ENCODE measurements at places on chromosomes 16 and 17.

DNA sequence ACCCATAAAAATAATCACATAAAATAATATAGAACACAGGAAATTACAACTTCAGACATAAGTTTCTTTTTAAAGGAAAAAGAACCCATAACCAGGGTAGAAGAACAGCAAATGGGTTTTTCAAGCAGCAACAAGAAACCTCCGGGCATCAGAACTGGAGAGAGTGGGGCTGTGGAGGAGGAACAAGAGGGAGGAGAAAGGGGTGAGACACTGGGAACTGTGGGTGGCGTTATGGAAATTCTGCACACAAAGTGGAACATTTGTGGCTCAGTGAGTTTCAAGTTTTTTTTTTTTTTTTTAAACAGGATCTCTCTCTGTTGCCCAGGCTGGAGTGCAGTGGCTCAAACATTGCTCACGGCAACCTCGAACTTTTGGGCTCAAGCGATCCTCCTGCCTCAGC is 22.6 kb downstream of the EMP2 start:
- no peak for DNase-seq

GRCh38 chr16:53755026-53755910 is 51.3 kb downstream of the FTO start:
- peak; percentile 96 for DNase-seq

DNA sequence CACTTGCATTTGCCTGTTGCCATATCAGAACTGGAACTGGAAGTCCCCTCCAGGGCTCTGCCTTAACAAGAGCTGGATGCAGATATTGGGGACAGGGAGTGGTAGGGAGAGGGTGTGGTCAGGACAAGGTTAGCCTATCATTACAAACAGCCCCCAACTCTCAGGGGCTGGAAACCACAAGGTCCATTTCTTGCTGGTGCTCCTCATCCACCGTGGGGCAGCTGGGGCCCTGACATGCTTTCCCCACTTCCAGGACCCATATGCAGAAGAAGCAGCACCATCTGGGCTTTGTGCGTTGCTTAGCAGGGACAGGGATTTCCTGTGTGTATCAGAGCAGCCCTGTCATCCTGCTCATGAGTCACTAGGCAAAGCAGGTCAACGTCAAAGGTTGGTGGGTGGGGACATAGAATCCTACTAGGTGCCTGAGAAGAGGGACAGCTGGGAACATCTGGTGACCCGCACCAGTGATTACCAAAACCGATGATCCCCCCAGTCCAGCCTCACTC is 26.9 kb downstream of the RGS9 start:
- DNase-seq: no peak

GRCh38 chr16:57893559-57894389 is 77.2 kb downstream of the CNGB1 start:
- DNase-seq: no peak

GRCh38 chr16:57996406-57997175 is 3.9 kb downstream of the ZNF319 start:
- no peak for DNase-seq

GRCh38 chr16:16985707-16986106 is 485.1 kb downstream of the XYLT1 start:
- no peak for DNase-seq

GRCh38 chr17:11598274-11599221 is at the start of gene DNAH9:
DNAH9 (plus strand) TSS chr17:11598470; CDS start chr17:11598499, 29 bp downstream.
- peak; percentile 94 for DNase-seq

GRCh38 chr17:28315846-28316705 is 2.9 kb upstream of the TMEM97 start:
- no peak for DNase-seq

DNA sequence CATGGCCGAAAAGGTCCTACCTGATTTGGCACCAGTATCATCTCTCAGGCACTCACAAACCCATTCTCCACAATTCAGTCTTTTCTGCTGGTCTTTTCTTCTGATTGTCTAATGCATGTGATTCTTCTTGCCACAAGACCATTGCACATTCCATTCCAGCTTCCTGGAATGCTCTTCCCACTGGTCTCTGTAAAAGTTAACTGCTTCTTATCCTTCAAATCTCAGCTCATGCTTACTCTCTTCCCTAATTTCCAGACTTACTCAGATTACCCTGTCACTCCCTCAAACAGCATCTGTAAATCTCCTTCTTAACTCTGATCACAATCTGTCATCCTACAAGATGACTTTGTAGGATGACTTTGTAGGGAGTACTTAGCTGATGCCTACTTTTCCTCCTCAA is 320.2 kb downstream of the MAP2K6 start:
- DNase-seq: no peak

- no peak for DNase-seq
Observed at GRCh38 chr16:72877374-72878028, 170.4 kb downstream of the ZFHX3 start.

- DNase-seq: no peak
Observed at GRCh38 chr16:79563921-79564320, 36.6 kb downstream of the MAF start.

- DNase-seq: no peak
Observed at GRCh38 chr17:79020631-79021301, 3.2 kb upstream of the C1QTNF1 start.

- DNase-seq: no peak
Observed at GRCh38 chr16:64880994-64881393, 240.9 kb downstream of the CDH11 start.

- DNase-seq: no peak
Observed at GRCh38 chr16:19281246-19281645, 4.3 kb upstream of the CLEC19A start.

- no peak for DNase-seq
Observed at GRCh38 chr16:87816507-87817100, 50.8 kb upstream of the KLHDC4 start.

- no peak for DNase-seq
Observed at GRCh38 chr16:83187405-83187804, 560.6 kb downstream of the CDH13 start.

GRCh38 chr17:70804161-70804560 is 634.8 kb downstream of the KCNJ2 start:
- no peak for DNase-seq

DNA sequence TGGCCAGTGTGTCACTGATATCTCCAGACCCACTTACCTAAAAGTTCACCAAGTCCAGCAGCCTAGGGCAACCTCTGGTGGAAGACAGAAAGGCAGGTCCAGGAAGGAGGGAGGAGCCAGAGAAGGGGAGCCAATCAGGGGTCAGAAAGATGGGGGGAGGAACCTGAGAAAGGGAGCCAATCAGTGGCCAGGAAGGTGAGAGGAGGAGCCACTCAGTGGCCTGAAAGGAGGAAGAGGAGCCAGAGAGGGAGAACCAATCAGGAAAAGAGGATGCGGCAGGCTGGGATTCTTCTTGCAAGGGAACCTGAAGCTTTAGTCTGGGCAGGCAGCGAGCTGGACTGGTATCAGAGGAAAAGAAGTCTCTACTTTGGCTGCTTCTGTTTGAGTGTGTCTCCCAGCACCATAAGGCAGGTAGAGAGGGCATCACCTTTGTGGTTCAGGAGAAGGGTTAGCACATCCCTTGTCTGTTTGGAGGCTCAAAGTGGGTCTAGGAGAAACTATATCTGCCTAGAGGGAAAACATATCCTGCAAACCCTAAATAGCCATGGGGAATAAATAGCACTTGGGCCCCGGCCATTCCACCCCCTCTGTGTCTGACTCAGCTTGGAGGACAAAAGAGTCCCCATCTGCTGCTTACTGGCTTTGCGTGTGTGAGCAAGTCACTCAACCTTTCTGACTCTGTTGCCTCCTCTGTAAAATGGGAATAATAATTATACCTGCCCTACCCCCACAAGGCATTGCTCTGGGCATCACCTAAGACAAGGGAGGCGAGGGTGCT is 43.4 kb upstream of the CRHR1 start:
- no peak for DNase-seq

DNA sequence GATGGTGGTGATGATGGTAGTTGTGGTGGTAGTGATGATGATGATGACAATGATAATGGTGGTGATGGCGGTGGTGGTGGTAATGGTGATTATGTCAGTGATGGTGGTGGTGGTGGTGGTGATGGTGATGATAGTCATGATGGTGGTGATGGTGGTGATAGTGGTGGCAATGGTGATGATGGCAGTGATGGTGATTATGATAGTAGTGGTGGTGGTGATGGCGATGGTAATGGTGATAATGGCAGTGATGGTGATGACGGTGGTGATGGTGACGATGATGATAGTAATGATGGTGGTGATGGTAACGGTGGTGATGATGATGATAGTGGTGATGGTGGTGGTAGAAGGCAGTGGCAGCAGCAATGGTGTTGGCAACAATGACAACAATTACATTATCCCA is 55.3 kb downstream of the RBFOX3 start:
- DNase-seq: no peak

GRCh38 chr17:45429339-45430005 is 3.2 kb downstream of the ARHGAP27 start:
- no peak for DNase-seq

- DNase-seq: no peak
Observed at GRCh38 chr16:51831595-51832367, 680.7 kb upstream of the SALL1 start.

DNA sequence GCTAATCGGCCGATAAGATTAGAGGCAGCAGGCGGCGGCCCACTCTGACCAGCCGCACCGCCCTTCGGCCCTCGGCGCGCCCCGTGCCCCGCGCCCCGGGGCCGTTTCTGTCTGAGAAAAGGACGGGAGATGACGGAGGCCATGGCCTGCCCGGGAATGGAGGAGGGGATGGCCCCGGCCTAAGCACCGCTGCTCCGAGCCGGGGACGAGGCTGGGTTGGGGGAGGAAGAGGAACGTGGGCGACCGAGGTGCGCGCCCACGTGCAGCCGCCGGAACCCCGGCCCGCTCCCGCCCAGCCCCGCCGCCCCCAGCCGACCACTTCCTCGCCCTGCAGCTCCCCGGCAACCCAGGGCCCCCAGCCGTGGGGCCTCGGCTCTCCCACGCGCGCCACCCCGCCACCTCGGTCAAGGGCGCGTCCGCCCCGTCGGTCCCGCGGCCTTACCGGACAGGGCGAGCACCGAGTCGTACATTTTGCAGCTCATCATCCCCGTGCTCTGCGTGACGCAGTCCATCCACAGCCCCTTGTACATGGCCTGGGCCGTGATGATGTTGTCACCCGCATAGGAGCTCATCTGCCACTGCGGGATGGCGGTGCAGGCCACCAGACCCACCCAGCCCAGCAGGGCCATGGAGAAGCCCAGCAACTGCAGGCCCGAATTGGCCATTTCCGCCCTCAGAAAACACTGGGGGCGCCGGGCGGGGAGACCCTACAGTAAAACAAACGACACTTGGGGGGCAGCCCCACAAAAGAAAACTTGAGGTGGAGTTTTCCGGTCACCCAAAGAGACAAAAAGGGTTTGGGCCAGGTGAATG is 693 bp downstream of the CLDN7 start:
- peak; percentile 24 for DNase-seq

DNA sequence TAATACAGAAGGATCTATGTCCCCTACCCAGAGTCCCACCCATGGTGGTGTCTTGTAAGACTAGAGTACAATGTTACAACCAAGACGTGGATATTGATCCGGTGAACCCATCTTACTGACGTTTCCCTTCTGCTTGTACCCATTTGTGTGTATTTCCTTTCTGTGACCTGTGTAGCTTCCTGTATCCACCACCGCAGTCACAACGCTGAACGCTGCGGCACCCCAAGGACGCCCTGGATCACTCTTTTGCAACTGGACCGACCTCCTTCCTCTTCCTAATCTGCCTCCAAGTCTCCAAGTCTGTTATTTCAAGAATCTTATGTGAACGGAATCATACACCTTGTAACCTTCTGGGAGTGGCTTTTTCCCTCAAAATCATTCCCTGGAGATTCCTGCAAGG is 33.5 kb upstream of the CBX4 start:
- no peak for DNase-seq

DNA sequence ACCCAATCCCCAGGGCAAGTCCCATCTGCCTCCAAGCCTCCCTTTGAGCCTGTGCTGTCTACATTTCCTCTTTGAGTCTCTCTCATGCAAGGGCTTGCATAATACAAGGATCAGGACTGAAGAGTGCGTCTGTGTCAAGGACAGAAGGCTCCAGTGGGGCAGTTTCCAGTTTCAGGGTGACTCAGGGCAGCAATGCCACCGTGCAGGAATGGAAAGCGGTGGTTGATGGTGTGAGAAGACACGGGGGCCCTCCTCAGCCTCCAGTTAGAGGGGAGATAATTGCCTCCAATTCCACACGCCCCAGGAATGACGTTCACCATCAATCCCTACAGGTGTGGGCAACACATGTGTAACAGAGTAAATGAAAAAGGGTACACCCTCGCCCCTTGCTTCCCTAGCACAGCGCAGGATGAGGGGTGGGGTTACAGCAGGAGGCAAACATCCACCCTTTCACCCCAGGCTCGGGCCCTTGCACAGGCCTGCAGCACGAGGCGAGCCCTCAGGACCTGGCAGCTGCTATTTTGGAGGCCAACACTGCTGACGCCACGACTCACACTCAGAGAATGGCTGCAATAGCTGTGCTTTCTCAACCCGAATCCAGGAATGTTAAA is 24.8 kb upstream of the SLC25A19 start:
- no peak for DNase-seq

GRCh38 chr16:81657781-81658180 is 121.3 kb upstream of the PLCG2 start:
- no peak for DNase-seq

GRCh38 chr17:58352596-58353388 is 791 bp upstream of the SUPT4H1 start:
- no peak for DNase-seq

DNA sequence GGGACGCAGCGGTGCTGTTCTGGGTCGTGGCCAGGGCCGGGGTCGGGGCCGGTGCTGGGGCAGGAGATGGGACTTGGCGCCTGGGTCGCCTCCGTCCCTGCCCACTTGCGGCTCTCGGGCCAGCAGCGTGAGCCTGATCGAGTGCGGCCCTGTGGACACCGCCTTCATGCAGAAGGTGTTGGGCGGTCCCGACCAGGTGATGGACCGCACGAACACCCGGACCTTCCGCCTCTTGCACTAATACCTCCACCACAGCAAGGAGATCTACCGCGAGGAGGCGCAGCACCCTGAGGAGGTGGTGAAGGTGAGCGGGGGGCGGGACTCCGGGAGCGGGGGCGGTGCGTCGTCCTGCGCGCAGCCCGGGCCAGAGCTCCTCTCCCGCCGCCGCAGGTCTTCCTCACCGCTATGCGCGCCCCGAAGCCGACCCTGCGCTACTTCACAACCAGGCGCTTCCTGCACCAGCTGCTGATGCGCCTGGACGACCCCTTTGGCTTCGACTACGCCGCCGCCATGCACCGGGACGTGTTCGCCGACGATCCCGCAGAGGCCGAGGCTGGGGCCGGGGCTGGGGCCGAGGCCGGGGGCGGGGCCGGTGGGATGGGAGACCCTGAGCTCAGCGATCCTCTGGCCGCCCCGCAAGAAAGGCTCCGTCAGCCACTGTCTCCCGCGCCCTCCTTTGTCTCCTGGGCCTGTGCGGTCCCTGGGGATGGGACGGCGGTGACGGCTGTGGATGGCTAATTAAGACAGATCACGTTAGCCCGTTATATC is 4.5 kb upstream of the HSD17B1 start:
- DNase-seq: peak; percentile 72

GRCh38 chr17:68539548-68540467 is 27.6 kb downstream of the PRKAR1A start:
- no peak for DNase-seq

Measured in NCI-H1105 treated with DMSO at 0.1 percent for 48 hours (cell line).